ENCODE measurements at places on chromosomes 2 and 18. TPM values are rescaled to one million over a fixed set of nuclear protein-coding genes. Genes with fewer than 3 reads are reported as not detected.
A peak's percentile ranks its signal among the peaks of the same experiment; 100 is the strongest.

DNA sequence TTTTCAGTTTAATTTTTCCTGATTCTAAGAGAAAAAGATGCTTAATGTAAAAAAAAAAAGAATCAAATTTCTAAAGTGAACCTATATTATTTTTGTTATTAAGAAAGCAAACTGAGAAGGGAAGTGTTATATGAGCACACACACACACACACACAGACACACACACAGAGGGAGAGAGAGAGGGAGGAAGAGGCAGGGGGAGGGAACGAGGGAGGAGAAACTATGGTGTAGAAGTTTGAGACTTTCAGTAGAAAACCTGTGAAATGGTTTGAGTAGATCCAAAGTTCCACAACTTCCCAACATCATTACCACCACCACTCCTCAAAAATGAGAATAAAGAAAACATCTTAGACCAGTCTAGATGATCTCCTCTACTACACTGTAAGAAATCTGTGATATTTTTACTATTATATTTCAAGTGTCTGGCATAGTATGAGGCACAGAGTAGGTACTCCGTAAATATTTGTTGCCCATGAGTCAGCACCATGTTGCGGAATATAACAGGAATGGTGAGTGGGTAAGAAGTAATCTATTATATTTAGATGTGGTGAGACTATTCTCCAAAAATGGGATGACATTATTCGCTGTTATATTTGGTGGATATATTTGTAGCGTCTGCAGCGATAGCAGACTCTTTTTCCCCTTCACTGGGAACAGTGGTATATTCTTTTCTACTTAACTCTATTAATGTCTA, 149.4 kb upstream of the DNMT3A start:
- H3K4me1 ChIP-seq = peaks cover 13% of the 10 kb centered on the region
- H3K36me3 ChIP-seq = no peaks in the 10 kb centered on the region
- no peaks in the 10 kb centered on the region for H3K27me3 ChIP-seq
- DNase-seq = no peak
- H3K27ac ChIP-seq = no peak overlapping the region
- H3K4me3 ChIP-seq = no peak overlapping the region

DNA sequence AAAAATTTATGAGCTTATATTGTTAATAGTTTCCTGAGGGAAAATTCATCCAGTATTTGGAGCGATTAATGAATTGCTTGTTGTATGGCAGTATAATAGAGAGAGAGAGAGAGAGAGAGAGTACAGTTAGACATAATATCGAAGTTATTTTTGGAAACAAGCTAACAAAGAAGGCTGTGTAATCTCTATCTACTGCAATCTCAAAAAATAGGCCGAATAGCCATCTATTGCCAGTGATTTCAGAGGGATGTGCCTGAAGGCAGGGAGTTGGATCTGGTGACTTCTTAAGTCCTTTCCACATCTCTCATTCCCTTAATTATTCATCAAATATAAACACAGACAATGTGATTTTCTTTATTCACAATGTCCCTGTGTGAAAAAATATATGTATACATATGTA, 433.1 kb upstream of the RAB12 start:
- no peaks in the 10 kb centered on the region for H3K27me3 ChIP-seq
- H3K4me3 ChIP-seq = no peak overlapping the region
- H3K4me1 ChIP-seq = no peaks in the 10 kb centered on the region
- no peak for DNase-seq
- H3K36me3 ChIP-seq = no peaks in the 10 kb centered on the region
- H3K27ac ChIP-seq = no peak overlapping the region

DNA sequence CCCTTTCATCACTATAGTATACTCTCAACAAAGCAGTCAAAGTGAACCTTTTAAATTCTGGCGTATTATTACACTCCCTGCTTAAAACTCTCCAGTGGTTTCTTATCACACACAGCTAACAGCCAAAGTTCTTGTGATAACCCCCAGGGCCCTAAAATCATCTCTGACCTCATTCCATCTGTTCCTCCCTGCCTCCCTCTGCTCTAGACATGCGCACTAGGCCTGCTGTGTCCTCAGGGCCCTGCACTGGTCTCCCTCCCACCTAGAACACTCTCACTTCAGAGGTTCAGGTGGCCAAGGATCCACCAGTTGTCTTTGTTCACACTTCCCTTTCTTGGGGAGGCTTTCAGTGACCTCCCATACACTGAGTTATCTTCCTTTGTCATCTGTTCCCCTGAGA, 603.4 kb downstream of the DSC3 start:
- H3K27me3 ChIP-seq = no peaks in the 10 kb centered on the region
- no peak overlapping the region for H3K4me3 ChIP-seq
- H3K4me1 ChIP-seq = no peaks in the 10 kb centered on the region
- DNase-seq = no peak
- no peaks in the 10 kb centered on the region for H3K36me3 ChIP-seq

DNA sequence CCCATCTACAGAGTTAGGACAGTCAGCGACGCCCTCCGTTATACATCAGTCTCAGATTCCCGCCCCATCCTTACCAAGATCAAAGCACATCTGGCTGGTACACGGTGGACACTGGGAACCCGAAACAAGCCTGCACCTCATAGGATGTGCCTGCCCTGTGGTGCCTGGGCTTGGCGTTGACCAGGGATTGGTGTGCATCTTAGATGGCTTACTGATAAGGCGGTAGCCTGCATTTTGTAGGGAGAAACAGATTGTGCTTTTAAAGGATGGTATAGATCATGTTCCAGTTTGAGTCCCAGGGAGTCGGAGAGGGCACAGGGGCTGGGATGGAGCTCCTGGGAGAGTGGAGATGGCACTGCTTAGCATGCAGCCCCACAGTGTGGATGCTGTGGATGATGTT, 108.0 kb downstream of the EML6 start:
- DNase-seq = no peak
- no peak overlapping the region for H3K27ac ChIP-seq
- no peak overlapping the region for H3K4me3 ChIP-seq

DNA sequence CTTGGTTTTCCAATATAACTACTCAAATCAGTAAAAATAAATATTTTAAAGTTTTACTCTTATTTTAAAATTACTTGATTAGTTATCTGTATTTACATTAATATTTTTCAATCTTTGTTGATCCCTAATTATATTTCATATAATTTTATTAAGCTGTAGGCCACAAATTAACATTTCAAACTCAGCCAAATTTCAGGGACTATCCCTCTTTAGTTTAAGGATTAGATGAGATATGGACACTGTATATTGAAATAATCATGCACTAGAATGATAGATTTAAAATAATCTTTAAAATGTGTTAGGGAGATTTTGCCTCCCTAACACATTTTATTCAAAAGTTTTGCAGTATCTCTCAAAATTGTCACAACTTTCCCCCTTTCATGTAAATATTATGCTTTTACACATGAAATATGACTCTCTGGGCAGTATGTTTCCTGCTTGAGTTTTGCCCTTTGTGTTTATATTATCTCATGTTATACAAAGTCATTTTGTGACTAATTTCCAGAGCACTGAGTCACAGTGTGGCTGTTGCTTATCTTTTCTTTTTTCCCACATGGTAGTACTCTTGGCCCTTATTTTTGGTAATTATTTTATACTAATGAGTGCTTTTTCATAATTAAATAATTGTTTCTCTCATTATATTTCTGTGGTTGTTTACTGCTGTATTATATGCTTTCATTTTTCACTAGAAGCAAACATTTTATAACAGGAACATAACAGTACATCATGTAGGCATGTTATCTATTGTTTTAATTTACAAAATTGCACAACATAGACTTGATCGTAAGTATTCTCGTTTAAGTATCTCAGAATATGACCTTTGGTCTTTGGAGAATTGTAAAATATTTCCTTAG, 1.2 kb downstream of the TFPI start:
- H3K4me1 ChIP-seq = peaks cover 42% of the 10 kb centered on the region
- H3K27me3 ChIP-seq = no peaks in the 10 kb centered on the region
- H3K4me3 ChIP-seq = peak overlapping the region; percentile 75
- peaks cover 6% of the 10 kb centered on the region for H3K36me3 ChIP-seq

- H3K4me3 ChIP-seq = no peak overlapping the region
- no peaks in the 10 kb centered on the region for H3K4me1 ChIP-seq
- DNase-seq = peak; percentile 34
- no peaks in the 10 kb centered on the region for H3K36me3 ChIP-seq
- H3K27ac ChIP-seq = no peak overlapping the region
These were observed 17.8 kb downstream of the PDCL3 start for GRCh38 chr2:100580367-100581276.

Gene ASIC4
- under 0.01 TPM for total RNA-seq

DNA sequence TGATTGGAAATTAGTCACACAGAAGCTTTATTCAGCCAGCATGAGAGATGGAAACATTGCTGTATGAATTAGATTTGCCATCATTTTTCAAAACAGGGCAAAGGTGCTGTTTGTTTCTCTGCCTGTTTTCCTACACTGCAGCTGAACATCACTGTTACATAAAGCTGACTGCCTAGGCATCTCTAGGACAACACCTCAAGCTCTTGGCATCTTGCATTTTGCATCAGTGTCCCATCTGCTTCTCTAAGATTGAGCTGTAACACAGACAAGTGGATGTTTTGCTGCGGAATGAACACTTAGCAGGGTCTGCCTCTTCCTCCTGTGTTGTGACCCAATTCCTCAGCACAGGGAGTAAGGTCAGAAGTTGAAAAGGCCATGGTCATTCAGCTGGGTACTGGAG, 4.9 kb downstream of the CCT7 start:
- peak overlapping the region; percentile 18 for H3K27ac ChIP-seq
- no peak for DNase-seq
- H3K36me3 ChIP-seq = peaks cover 47% of the 10 kb centered on the region
- no peak overlapping the region for H3K4me3 ChIP-seq
- H3K27me3 ChIP-seq = no peaks in the 10 kb centered on the region

- H3K36me3 ChIP-seq = no peaks in the 10 kb centered on the region
- no peak overlapping the region for H3K4me3 ChIP-seq
- H3K4me1 ChIP-seq = no peaks in the 10 kb centered on the region
- H3K27me3 ChIP-seq = no peaks in the 10 kb centered on the region
These were observed 353.8 kb downstream of the PARD3B start for GRCh38 chr2:204898928-204899640.

DNA sequence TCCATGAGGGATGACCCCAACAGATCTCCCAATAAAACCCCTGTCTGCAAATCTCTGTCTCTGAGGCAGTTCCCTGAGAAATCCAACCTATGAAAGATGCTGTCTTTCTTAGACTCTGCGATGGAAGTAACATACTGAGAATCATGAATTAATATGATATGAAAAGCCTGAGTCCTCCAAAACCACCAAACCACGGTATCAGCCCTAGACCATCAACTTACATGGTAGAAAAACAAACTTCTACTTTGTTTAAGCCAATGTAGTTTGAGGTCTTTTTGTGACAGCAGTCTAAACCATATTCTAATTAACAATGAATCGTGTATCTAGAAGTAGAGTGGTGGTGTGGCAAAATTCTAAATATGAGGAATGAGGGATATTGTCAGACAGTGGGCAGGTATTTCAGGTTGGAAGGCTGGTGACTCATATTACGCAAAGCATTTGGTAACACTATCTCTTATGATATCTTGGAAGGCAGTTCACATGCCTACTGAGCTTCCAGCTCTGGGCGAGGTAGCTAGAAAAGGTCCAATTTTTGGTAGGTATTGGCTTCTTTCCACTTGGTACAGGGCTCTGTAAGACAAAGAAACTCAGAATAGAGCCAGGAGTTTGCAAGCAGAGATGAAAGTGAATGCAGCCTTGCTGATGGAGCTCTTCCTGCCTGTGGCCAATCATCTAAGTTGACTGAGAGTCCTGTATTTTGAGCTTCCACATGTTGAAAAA, 215.8 kb downstream of the ZFP36L2 start:
- H3K4me3 ChIP-seq = no peak overlapping the region
- H3K4me1 ChIP-seq = no peaks in the 10 kb centered on the region
- DNase-seq = peak; percentile 21
- no peaks in the 10 kb centered on the region for H3K27me3 ChIP-seq
- no peak overlapping the region for H3K27ac ChIP-seq

DNA sequence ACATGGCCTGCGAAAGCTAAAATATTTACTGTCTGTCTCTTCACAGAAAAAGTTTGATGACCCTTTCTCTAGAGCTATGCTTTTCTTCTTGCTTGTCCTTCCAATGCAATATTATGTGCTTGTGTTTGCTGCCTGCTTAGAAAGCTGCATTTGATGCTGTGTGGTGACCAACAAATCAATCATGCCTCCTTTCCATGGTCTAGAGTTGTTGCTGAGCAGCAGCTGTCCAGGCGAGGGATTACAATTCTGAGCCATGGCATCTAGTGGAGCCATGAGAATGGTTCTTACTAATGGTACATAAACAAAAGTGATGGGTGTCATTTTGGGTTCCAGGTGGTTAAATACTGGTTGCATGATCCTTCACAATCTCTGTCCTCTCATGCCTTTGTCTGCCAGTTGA, 1142.1 kb downstream of the DPP10 start:
- no peaks in the 10 kb centered on the region for H3K4me1 ChIP-seq
- no peaks in the 10 kb centered on the region for H3K36me3 ChIP-seq
- H3K27ac ChIP-seq = no peak overlapping the region
- no peak overlapping the region for H3K4me3 ChIP-seq
- DNase-seq = no peak

Gene HAAO
- total RNA-seq = 0.72 TPM

GRCh38 chr2:189601043-189601442, 20.5 kb upstream of the SLC40A1 start:
- H3K4me1 ChIP-seq = no peaks in the 10 kb centered on the region
- no peak overlapping the region for H3K27ac ChIP-seq
- no peaks in the 10 kb centered on the region for H3K36me3 ChIP-seq
- DNase-seq = no peak
- H3K4me3 ChIP-seq = no peak overlapping the region

Gene DLGAP1
- not detected for total RNA-seq

Measured in osteoblast (primary cell).